CD4-positive, alpha-beta T cell (primary cell): ENCODE measurements at places on chromosomes 2 and 18.
A peak's percentile ranks its signal among the peaks of the same experiment; 100 is the strongest.

DNA sequence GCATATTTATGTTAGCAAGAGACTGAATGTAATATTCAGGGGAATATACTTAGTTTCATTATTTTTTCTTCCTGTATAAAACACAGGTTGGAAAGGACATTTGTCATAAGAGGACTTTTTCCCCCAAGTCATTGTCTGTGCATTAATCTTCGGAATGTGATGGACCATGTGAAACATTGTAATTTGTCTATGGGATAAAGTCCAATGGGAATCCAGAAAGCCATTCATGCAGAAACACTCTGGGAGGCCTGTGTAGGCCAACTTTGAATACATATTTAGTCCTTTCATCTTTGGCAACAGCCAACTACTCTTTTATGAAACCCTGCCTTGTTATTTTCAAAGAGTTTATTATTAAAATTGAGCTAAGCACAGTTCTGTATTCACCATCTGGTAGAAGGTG is 386.4 kb downstream of the PIK3C3 start:
- DNase-seq: no peak

DNA sequence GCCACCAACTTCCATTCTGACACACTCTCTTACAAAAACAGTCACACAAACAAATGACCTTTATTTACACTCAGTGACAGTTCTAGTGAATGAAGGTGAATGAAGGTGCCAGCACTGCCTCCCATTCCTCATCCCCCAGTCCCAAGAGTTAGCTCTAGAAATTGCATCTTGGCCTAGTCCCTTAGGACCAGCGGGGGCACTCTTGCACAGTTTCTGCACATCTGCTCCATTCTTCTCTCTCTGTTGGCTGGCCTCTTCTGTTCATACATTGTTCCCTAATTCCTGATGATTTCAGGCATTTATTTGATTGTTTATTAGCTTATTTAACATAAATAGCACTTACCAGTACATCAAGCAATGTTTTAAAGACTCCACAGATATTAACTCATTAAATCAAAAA is 30.9 kb downstream of the GAREM1 start:
- peak; percentile 7 for DNase-seq

- DNase-seq: no peak
Measured at GRCh38 chr18:43049021-43049420, 66.5 kb downstream of the RIT2 start.

GRCh38 chr18:35581898-35582641 is 530 bp downstream of the GALNT1 start:
- DNase-seq: peak; percentile 30

GRCh38 chr18:7635948-7636347 is 68.8 kb downstream of the PTPRM start:
- no peak for DNase-seq

- DNase-seq: no peak
Measured at GRCh38 chr2:120228503-120228902, 5.3 kb upstream of the TMEM185B start.

DNA sequence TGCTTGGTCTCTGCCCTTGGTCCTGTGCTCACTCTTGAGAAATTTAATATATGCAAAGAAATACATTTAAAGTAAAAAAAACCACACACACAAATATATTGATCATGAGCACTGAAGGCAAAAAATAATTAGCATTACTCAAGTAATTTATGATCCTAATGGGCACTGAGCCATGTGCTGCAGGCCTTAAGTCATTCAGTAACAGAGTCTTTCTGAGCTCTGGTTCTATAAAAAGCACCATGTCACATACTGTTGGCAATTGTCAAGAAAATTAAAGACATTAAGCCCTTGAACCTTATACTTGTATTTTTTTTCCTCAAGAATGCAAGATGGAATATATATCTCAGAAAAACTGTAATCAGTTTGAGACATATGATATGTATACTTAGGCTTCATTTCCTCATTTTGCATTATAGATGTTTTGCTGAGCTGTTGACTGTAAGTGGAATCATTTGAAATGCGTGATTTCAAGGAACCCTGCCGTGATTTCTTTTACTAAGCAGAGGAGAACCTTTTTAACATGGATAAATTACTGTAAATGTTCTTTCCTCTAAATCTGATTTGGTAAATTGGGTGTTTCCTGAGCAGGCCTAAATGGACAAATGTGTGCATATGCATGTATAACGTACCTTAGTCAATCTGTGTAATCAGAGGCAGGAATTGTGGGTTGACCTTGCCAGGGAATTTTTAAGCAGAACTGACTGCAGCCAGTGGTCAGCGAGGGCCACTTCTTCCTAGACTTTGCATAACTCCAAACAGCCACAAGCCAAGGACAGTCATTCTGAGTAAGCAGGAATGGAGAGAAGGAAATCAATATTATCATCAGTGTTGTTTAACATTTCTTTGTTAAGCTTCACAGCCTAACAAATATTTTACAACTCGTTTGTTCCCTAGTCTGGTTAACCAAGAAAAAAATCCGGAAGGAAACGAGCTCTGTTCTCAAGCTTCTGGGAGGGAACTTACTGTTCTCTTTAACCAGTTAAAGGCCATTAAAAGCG is 191.5 kb upstream of the ATP5MC3 start:
- no peak for DNase-seq

- no peak for DNase-seq
Measured at GRCh38 chr2:71323386-71323785, 8.2 kb upstream of the ZNF638 start.

DNA sequence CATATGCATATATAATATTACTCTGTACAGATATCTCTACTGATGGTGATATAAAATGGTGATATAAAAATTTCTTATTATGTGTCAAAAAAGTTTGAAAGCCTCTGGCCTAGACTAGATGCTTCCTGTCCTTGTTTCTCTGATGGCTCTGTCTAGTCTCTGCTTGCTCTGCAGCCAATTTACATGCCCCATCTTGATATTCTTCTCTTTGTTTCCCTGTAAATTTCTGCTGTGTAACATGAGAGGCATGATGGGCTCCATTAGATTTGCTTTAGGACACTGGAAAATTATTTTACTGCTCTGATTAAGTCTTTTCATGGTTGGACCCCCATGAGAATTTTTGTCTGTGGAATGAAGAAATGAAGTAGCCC is 24.3 kb downstream of the BABAM2 start:
- DNase-seq: no peak

DNA sequence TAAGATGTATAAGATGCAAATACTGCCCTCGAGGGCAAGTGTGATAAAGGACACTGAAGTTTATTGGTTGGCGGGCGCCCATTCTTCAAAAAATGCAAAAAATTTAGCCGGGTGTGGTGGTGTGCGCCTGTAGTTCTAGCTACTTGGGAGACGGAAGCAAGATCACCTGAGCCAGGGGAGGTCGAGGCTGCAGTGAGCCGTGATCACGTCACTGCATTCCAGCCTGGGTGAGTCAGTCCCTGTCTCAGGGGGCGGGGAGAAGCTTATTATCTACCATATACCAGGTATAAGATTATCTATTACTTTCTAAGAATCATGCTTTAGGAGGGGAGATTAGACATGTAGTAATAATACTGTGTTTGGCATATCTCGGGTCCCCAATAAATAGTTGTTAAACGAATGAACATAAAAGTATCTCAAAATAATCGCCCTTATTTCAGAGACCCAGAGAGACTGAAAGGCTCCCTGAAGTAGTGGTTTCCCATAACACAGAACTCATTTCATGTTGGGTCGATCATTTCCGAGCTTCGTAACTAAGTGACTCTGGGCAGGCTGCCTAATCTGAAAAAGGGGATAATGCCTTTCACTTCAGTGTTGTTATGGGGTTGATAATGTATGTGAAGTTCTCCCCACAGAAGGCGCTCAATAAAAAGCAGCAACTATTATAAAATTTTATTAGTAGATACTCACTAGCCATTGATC is 1.2 kb upstream of the SELENOI start:
- DNase-seq: no peak

- no peak for DNase-seq
Measured at GRCh38 chr18:35624146-35624545, 42.6 kb downstream of the GALNT1 start.

- no peak for DNase-seq
Measured at GRCh38 chr18:22165603-22166068, 3.8 kb upstream of the GATA6 start.

DNA sequence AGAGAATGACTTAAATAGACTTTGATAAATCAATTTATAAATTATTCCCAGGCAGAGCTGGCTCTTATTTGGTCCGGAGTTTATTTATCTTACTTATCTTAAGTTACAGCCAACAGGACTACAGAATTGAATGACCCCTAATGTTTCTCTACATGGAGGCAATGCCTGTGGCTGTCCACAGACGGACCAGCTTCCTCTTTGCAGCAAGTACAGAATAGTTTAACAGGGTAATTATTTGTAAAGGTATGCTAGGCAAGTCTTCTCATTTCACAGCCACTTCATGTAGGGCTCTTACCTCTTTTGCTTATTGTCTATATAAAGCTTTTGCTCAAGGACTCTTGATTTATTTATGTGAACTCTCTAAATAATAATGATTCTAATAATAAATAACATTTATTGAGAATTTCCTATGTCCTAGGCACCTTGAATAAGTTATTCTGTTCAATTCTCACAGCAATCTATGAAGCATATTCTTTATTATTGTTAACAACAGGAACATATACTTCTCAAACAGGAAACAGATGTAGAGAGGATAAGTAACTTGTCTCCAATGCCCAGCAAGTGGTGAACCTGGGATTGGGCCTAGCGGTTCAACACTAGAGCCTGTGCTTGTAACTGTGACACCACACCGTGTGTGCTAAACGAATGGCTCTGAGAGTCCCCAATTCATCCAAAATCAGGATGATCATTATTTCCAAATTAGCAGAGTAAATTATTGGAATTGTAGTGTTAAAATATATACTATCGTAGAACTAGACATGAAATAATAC is 58.8 kb upstream of the NXPH2 start:
- no peak for DNase-seq

GRCh38 chr18:57446322-57446721 is 11.1 kb downstream of the ONECUT2 start:
- no peak for DNase-seq

GRCh38 chr2:160014227-160014626 is 48.2 kb downstream of the PLA2R1 start:
- no peak for DNase-seq

DNA sequence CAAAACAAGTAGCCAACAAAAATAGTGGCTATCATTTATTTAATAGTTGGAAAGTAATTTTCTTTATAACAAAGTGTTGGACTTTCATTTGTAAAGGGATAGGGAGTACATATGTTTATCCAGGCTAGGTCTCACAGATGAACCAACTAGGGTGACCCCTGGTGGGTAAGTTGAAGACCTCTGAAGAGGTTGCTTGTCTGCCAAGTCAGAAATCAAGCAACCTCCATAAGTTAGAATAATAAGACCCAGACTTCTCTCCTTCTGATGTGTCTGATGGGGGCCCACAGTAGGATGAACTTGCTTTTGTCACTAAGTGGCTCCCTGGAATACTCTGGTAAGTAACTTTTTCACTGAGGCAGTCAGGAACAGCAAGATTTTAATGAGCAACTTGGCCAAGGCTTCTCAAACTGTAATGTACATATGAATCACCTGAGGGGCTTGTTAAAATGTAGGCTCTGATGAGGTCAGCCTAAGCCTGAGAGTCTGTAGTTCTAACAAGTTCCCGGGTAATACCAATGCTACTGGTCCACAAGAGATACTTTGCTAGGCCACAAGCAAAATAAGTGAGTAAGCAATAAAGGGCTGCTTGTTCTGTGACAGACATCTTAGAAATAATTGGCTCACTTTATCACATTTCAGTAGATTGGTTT is 319.6 kb downstream of the PIK3C3 start:
- DNase-seq: no peak

GRCh38 chr18:8232791-8233190 is 376.4 kb upstream of the RAB12 start:
- DNase-seq: no peak

DNA sequence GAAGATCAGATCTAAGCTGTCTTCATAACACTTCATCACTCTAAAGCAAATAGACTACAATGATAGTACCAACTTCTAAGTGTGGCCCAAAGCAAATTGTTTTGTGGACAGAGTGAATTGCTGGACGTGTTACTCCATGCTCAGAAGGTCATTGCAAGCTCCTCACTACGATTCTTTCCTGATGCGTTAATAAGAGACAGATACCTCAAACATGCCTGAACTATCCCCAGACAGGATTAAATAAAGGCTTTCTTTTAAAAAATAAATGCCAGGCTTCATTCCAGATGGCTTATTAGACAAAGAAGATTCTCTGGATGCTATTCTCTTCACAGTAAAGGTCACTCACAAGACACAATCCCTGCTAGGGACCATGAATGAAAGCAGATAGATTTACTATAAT is 621.2 kb downstream of the DCDC2C start:
- DNase-seq: no peak

- DNase-seq: no peak
Measured at GRCh38 chr2:69280796-69281412, 106.1 kb downstream of the GFPT1 start.

DNA sequence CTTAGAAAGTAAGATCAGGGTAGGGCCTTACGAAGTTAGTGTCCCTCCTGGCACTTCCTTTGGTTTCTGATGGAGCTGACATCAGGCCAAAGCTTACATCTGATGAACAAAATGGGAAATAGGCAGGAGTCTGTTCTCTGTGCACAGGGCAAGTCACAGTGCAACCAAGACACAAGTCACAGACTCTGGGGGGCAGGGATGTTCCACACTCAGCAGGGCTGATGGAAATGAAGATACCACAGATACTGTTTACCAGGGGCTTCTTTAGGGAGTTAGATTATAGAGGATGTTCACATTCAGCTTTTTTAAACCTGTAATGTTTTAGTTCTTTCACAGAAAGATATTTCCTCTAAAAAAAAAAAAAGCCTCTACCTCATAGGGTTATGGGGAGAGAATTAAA is 106.2 kb upstream of the EPC2 start:
- DNase-seq: no peak

DNA sequence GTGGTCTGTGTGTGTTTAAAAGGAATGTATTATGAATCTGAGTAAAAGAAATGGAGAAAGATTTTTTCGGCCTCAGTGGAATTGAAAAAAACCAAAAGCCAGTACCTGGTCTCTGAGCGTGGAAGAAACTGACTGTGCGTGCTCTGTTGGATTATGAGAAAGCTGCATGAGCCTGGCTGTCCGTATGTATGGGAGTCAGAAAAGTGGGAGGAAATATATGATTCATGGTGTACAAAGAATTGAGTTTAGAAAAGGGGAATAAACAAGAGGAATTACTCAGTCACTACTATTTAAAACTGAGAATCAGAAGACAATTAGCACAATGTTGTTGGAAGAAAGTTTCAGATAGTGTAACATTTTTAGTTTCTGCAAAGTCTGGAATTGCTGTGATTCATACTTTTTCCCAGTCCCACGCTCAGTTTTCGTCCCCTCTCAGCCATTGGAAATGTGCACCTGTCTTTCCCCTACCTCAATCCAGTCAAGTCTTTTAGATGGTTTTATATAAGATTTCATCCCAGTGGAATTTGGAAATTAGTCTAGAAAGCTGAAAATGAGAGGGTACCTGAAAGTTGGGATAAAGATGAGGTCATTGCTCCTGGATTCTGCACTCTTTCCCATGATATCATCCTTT is 66.4 kb upstream of the CHMP1B start:
- DNase-seq: no peak
